ENCODE measurements at places on chromosomes 6 and 20.

DNA sequence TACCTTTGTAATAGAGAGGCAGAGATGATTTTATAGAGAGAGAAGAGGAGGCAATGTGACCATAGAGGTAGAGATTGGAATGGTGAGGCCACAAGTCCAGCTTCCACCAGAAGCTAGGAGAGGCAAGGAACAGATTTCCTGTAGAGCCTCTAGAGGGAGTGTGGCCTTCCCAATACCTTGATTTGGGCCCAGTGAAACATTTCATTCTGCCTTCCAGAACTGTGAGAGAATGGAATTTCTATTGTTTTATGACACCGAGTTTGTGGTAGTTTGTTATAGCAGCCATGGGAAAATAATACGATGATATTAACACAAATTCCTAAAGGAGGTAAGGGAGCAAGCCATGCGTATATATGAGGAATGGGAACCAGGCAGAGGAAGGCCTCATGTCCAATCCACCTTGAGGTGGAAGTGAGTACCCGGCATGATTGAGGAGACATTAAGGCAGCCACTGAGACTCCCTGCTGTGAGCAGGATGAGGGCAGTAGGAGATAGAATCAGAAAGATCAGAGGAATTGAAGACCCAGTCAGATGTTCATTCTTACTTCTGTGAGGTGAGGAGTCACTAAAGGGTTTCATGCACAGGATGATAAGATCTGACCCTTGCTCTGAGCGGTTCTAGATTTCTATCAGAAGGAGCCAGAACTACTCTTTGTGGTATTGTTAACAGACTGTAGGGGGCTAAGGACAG, 636.3 kb upstream of the IMPG1 start:
- H3K27me3 ChIP-seq = peaks cover 15% of the 10 kb centered on the region
- H3K4me3 ChIP-seq = no peak overlapping the region
- H3K27ac ChIP-seq = no peak overlapping the region

GRCh38 chr6:109102762-109103161, 7.5 kb downstream of the CEP57L1 start:
- no peak overlapping the region for H3K4me3 ChIP-seq
- no peaks in the 10 kb centered on the region for H3K4me1 ChIP-seq
- no peak for DNase-seq
- H3K27me3 ChIP-seq = no peaks in the 10 kb centered on the region
- H3K27ac ChIP-seq = no peak overlapping the region

DNA sequence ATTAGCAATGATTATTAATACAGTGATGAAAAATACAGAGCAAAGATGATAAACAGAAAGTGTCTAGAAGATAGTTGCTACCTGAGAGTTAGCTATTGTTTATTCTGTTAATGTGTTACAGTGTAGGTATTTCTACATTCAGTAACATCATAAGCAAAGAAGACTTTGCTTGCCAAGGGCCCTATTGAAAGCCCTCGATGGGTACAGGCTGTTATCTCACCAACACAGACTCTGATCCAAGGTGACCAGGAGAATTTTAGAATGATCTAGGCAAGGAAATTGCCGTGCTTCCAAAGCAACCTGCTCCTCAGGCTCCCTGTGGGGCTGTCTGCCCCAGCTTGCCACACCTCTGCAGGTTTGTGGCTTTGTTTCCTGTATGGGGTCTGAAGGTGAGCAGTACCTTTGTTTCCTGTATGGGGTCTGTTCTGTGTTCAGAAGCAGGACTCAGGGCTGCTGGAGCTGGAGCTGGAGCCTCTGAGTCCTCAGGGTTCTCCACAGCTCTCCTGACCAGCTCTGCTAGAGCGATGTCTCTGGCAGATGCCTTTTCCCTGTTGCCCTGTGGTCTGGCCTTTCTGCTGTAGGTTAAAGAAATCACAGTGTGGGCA, 32.5 kb downstream of the PHACTR3 start:
- no peaks in the 10 kb centered on the region for H3K4me1 ChIP-seq
- H3K27me3 ChIP-seq = peaks cover 46% of the 10 kb centered on the region
- H3K4me3 ChIP-seq = no peak overlapping the region
- H3K36me3 ChIP-seq = no peaks in the 10 kb centered on the region
- no peak overlapping the region for H3K27ac ChIP-seq
- DNase-seq = no peak

DNA sequence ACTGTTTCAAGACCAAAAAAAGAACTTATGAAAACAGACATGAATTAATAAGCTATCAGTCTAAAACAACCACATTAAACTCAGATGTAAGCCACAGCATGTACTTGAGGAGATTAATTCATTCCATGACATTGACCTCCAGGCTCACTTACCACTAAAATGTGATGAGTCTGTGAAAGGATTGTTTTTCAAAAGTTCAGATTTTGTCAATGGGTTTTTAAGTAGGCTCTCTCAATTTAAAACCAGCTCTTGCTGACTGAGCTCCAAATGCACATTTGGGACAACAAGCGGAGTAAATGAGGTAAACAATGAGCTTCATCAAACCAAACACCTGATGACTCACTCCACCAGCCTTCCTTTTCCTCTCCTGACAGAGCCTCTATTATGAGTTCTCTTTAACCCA, 197.0 kb downstream of the SIM1 start:
- H3K4me3 ChIP-seq = no peak overlapping the region
- DNase-seq = no peak
- H3K27ac ChIP-seq = 0 out of 2 replicates have a peak overlapping the region, but pooled peaks have one; percentile 9
- H3K36me3 ChIP-seq = no peaks in the 10 kb centered on the region

GRCh38 chr6:168866534-168866933, 387.1 kb downstream of the THBS2 start:
- no peak overlapping the region for H3K4me3 ChIP-seq
- no peaks in the 10 kb centered on the region for H3K36me3 ChIP-seq
- H3K27ac ChIP-seq = no peak overlapping the region
- H3K4me1 ChIP-seq = no peaks in the 10 kb centered on the region

- no peak for DNase-seq
- no peaks in the 10 kb centered on the region for H3K36me3 ChIP-seq
- H3K27me3 ChIP-seq = no peaks in the 10 kb centered on the region
- no peak overlapping the region for H3K27ac ChIP-seq
These were observed 461.1 kb downstream of the MMUT start for GRCh38 chr6:49001856-49002541.

DNA sequence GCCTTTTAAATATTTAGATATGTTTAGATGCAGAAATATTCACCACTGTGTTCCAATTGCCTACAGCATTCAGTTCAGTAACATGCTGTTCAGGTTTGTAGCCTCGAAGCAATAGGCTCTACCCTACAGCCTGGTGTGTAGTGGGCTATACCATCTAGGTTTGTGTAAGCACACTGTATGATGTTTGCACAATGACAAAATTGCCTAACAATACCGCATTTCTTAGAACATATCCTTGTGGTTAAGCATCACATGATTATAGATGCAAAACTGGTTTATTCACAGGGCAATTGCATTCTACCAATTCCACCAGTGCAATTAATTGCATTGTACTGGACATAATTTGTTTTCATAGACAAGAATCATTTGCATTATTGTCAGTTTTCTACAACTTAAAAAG, 7.9 kb upstream of the SLC22A16 start:
- no peak overlapping the region for H3K4me3 ChIP-seq
- H3K36me3 ChIP-seq = no peaks in the 10 kb centered on the region
- DNase-seq = no peak
- H3K27ac ChIP-seq = no peak overlapping the region

GRCh38 chr6:149212206-149212605, 105.3 kb upstream of the TAB2 start:
- no peak overlapping the region for H3K27ac ChIP-seq
- DNase-seq = no peak
- H3K4me1 ChIP-seq = peaks cover 10% of the 10 kb centered on the region
- no peak overlapping the region for H3K4me3 ChIP-seq
- H3K36me3 ChIP-seq = no peaks in the 10 kb centered on the region
- no peaks in the 10 kb centered on the region for H3K27me3 ChIP-seq

DNA sequence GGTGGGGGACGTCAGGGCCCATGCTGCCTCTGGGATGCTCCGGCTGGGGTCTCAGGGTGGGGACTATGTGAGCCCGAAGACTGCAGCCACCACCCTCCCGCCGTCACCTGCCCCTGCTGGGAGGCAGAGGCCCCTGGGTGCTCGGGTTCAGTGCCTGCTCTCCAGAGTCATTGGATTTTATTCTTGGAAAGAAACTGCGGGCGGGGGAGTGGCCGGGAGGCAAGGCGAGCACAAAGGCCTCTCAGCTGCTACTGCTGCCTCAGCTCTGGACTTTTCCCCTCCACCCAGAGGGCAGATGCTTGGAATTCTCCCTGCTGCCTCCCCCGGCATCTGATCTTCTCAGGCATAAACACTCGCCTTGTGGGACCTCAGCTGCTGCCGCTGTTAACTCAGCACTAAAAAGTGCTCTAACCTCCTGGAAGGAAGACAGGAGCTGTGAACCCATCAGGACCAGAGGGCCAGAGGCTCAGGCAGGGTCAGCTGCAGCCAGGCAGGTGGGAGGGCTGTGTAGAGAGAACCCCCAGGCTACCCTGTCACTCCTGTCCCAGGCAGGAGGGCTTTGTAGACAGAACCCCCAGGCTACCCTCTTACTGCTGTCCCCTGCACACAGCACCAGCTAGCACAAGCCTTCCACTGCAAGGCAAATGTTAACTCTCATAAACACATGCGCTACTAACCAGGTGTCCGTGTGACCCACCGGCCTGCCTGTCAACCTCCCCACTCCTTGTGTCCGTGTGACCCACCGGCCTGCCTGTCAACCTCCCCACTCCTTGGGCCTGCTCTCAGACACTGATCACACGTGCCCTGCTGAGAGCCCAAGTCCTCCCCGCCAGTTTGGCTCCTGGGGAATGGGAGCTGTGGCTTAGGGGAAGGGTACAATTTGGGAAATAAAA, 9.4 kb upstream of the FRMD1 start:
- no peaks in the 10 kb centered on the region for H3K36me3 ChIP-seq
- H3K27ac ChIP-seq = no peak overlapping the region
- peaks cover 34% of the 10 kb centered on the region for H3K4me1 ChIP-seq
- no peak overlapping the region for H3K4me3 ChIP-seq
- H3K27me3 ChIP-seq = no peaks in the 10 kb centered on the region

DNA sequence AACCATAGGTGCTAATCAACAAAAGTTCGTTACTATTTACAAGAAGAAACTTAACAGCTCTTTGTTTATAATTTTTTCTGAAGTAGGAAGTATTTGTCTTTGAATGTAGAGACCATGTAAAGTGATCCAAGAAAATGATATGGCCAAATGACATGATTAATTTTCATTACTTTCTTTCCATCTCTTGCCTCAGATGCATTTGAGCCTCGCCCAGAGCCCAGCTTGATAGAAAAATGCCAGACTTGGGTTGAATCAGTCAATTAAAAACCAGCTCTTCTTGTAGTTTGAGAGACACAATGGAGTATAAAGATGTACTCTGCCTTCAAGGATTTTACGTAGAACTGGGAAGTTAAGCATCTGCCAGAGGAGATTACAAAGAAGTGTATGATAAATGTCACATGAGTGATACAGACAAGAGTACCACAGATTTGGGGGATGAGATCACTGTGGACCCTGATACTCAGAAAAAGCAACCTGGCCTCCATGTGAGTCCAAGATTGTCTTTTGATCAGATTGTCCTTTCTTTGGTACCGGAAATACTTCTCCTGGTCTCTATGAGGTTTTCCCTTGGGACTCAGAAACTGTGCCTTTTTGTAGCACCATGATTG, 92.5 kb upstream of the SUPT3H start:
- no peaks in the 10 kb centered on the region for H3K27me3 ChIP-seq
- H3K4me1 ChIP-seq = peaks cover 11% of the 10 kb centered on the region
- H3K27ac ChIP-seq = no peak overlapping the region
- no peaks in the 10 kb centered on the region for H3K36me3 ChIP-seq
- no peak for DNase-seq
- H3K4me3 ChIP-seq = no peak overlapping the region

DNA sequence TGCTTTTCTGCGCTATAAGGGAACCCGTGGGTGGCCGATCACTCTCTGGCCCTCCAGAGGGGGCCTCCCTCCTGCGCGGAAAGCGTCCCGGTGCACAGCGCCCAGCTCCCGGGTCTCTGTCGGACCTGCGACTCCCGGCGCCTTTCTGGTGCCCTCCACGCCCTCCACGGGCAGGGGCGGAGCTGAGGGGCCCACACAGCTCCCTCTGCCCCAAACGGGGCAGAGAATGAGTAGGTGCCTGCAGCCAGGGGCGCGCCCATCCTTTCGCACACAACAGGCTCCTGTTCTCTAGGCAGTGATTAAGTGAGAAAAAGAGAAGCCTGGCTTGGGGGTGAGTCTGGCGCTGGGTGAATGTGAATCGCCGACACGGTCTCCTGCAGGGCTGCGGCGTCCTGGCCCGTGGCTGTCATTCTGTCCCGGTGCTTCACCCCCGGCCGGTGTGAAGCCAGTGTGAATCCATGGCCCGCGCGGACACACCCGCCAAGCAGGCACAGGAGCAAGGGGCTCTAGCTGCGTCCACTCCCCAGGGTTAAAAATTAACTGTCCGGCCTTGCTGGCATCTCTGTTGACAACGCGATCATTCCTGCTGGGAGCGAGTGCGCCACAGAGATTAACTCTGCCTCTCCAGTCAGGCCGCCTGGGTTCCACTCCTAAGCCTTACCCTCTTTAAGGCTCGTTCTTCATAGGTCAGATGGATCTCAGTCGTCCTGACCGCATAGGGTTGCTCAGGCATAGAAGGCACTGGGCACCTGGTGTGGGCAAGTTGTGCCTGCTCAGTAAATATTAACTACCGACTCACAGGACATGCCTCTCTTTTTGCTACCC, 88.8 kb downstream of the PCSK2 start:
- H3K27ac ChIP-seq = no peak overlapping the region
- H3K27me3 ChIP-seq = no peaks in the 10 kb centered on the region
- no peaks in the 10 kb centered on the region for H3K36me3 ChIP-seq
- peak overlapping the region; percentile 26 for H3K4me3 ChIP-seq
- H3K4me1 ChIP-seq = no peaks in the 10 kb centered on the region

DNA sequence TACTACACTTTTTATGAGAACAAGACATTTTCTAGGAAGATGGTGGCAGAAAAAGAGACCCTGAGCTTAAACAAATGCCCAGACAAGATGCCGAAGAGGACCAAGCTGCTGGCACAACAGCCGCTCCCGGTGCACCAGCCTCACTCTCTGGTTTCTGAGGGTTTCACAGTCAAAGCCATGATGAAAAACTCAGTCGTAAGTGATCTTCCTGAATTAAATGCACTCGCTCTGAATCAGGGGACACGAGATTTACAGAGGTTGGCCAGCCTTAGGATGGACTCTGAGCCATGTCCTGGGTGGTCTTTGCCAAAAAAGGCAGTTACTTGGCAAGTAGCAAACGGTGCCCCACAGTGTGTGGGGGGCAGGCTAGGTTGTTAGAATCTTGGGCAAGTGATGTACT, 423 bp downstream of the PACRG start:
- H3K4me1 ChIP-seq = peaks cover 16% of the 10 kb centered on the region
- DNase-seq = no peak
- peak overlapping the region; percentile 4 for H3K27ac ChIP-seq
- peak overlapping the region; percentile 47 for H3K4me3 ChIP-seq

- H3K27me3 ChIP-seq = no peaks in the 10 kb centered on the region
- DNase-seq = no peak
- H3K36me3 ChIP-seq = peaks cover 14% of the 10 kb centered on the region
- no peak overlapping the region for H3K27ac ChIP-seq
- H3K4me1 ChIP-seq = peaks cover 7% of the 10 kb centered on the region
These were observed 38.9 kb downstream of the CDK19 start for GRCh38 chr6:110776413-110776812.

Data from WTC11 (cell line).